ENCODE measurements at places on chromosomes 3 and 15.

DNA sequence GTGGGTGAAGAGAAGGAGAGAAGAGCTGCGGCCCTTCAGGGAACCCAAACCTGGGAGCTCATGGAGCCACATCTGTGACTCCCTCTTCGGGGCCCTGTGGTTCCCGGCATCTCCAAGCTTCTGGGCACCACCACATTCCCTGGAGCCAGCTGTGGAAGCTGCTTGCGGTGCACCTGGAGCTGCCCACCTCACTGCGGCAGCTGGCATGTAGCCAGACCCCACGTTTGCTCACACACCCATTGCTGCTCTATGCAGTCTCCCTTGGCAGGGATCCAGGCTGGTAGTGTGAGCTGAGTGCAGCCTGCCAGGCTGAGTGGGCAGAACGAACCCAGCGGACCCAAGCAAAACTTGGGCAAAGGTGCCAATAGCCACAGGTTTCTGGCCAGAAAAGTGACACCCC, 16.8 kb upstream of the PLA2G4E start:
- DNase-seq, result no peak

DNA sequence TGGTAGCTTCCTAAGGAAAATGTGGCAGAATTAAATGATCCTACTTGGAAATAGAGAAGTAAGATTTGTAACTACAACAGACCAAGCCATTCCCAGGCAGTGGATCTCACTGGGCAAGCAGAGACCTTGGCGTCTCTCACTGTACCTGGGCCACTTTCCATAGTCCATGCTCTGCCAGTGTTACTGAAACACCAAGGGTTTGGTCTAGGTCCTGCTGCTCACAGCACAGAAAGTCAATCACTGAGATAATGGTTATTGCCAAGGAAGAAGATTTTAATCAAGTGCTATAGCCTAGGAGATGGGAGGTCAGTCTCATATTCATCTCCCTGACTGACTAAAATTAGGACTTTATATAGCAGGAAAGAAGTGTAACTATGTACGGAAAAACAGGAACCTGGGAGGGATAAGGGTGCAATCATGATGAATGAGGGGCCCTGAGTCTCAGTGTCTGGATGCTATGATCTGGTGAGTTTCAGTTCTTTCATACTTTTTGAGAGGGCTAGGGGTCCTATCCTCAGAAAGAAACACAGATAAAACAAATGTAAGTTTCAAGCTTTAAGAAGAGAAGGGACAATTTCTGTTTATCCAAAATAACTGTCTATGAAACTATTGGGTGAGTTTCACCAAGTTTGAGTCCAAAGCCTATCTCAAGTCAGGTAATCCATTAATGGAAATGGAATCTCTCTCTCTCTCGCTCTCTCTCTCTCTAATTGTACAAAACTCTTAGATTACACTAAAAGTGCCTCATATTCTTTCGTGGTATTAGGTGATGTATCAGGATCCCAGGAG, 20.6 kb downstream of the GPR15 start:
- no peak for DNase-seq

DNA sequence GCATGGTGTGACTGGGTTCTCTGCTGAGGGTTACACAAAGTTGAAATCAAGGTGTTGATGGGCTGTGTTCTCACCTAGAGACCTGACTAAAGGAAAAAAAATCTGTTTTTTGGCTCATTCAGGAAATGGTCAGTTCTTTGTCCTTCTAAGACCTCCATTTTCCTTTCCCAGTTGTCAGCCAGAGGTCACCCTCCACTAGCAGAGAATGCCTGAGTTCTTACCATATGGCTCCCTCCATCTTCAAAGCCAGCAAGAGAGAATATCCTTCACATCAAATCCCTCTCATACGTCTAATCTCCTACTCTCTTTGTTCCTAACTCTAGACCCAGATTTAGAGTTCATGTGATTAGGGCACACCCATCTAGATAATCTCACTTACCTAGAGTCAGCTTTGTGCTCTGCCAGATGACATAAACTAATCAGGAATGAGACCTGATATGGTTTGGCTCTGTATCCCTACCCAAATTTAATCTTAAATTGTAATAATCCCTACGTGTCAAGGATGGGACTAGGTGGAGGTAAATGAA, 19.4 kb downstream of the ANKRD28 start:
- no peak for DNase-seq

DNA sequence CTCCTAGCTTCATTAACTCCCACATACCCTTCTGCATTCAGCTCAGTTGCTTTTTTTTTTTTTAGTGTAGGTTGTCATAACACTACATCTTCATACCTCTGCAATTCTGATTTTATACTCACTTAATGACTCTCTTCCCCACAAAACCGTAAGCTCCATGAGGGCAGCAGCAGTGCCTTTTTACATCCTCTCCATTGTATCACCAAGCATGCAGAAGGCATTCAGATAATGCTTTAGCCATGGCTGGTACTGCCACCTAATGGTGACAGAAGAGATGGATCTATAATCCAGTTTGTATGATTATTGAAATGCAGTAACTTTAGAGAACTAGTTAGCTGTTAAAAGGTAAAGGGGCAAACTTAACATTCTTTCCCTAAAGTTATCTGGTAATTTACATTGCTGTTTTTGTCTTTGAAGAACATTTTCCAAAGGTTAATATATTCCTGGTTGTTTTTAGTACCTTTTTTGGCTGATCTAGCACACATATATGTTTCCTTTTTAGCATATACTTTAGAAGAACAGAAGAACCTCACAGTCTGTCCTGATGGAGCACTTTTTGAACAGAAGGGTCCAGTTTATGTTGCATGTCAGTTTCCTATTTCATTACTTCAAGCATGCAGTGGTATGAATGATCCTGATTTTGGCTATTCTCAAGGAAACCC, 36.8 kb downstream of the ATP1B3 start:
- peak; percentile 79 for DNase-seq

DNA sequence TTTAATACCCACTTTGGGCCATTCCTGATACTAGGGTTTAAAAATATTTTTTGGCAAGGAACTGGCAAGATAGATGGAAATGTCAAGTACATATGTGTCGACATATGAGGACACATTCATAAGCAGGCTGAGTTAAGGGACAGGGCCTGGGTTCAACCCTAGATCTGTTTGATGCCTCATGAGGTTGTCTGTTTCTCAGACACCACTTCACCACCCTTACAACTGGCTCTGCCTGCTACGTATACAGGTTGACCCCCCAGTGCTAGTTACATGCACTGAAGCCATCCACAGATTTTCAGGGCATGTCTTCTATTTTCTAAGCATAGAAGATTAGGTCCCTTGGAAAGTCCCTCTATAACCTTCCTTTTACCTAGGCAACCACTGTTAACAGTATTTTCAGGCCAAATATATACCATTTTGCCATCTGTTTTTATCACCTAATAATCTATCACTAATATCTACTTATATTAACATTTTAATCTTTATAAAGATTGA, 296.7 kb downstream of the PLCL2 start:
- no peak for DNase-seq

DNA sequence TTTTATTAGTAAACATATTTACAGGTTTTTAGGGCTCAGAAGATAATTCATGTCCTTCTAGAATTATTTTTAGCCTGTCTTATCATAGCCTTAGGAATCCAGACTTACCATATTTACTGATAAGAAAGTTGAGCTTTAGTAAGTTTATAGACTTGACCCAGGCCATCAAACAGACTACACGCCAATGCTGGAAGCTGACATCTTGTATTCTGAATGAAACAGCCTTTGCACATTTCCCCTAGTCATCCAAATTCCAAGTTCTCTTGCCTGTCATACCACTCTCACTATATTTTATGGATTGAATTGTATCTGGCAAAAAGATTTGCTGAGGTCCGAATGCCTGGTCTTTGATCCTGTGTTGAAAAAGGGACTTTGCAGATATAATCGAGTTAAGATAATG, 58.6 kb downstream of the DRD3 start:
- DNase-seq, result no peak

DNA sequence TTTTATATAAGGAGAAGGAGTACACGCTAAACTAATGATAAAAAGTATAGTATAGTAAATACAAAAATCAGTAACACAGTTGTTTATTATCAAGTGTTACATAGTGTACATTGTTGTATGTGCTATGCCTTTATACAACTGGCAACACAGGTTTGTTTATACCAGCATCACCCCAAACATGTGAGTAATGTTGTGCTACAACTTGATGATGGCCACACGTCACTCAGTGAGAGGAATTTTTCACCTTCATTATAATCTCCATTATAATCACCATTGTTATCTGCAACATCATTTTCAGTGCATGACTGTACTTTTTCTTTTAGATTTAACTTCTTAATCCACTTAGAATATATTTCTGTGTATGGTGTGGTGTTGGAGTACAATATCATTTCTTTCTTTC, 204.0 kb upstream of the CTNNB1 start:
- no peak for DNase-seq

DNA sequence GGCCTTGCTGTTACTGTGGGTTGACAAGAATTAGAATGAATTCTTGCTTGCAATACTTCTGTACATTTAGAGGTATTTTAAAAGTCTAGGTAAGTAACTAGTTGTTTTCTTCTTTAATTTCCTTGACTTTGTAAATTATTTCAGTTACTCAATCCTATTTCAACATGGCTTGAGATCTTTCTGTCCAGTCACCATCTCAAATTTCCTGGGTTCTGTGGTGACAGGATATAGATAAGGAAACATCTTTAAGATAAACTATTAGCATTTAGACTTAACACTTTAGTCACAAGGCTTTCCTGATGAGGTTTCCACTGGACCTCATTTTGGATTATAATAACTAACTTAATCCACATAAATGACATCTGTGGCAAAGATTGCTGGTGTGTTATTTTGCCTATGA, 195.9 kb upstream of the DPH6 start:
- no peak for DNase-seq

- no peak for DNase-seq
These were observed 74.3 kb downstream of the LARS2 start for GRCh38 chr3:45462522-45463265.

- DNase-seq, result peak; percentile 20
These were observed 615 bp downstream of the HES1 start for GRCh38 chr3:194136519-194137007.

DNA sequence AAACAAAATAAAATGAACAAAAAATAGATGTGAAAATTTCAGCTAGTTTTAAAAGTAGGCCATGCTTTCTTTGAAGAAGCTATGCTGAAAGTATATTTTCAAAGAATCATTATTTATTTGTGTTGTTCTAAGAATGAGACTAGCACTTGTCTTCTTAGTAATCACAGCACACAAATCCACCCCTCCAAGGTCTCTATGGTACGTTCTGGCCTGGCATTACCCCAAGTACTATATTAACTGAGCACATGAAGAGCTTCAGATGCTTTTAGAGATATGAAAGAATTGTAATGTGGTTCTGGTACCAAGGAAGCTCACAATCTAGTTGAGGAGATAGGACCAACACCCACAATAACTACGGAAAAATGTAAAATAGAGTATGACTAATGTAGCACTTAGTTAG, 416.5 kb downstream of the PLCL2 start:
- no peak for DNase-seq

Measured in natural killer cell (primary cell).